ENCODE measurements at places on chromosomes 3 and 15.
A peak's percentile ranks its signal among the peaks of the same experiment; 100 is the strongest.

DNA sequence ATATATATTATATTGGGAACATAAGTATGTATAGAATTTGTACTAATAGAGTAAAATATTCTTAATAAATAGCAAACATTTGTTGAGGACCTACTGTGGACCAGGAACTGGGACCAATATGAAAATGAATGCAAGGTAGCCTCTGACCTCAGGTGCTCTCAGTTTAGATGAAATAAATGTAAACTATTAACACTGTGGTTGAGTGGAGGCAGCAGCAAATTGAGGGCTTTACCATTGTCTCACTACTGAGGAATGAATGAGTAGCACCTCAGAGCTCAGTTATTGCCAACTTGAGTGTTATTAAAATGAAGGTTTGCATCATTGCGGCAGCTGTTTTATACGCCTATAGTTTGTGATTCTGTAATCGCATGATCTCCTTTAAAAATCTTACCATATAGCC lies 90.9 kb upstream of the CGNL1 start:
- no peak for DNase-seq

GRCh38 chr3:133661454-133662277 lies at the start of gene TOPBP1:
TOPBP1 (minus strand) TSS chr3:133661941; CDS start chr3:133661127, 814 bp downstream.
- peak; percentile 77 for DNase-seq

DNA sequence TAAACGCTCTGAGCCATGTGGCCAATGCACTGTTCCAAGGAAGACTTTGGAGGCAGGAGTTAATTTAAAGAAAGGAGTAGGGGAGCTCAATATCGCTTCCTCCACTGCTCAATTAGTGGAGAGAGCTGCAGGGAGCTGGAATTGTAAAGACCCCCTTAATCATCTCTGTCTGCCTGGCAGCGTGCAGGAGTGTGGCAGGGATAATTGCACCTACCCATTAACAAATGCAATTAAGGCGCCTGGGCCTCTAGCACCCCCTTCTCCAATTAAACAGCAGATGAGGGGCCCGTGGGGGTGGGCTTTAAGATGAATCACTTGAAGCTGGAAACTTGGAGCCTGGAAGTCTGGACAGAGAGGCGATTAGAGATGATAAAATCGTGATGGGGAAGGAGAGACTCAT lies 61.7 kb upstream of the GLCE start:
- no peak for DNase-seq

DNA sequence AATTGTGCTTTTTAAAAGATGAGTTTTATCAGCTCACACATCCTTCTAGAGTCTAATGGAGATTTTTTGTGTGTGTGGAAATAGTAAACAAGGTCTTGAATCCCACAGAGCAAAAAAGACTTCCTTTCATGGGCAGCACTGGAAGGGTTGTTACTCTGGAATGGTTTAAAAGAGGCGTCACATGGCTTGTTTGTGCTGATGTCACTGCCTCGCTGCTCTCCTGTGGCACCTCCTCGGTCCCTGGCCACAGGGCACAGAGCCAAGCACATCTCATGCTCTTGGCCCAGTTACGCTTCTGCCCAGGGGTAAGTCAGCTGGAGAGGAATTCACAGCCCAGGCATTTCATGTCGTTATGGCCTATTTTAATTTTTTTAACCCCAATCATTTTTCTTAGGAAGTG lies 53.2 kb downstream of the PGPEP1L start:
- DNase-seq: no peak

DNA sequence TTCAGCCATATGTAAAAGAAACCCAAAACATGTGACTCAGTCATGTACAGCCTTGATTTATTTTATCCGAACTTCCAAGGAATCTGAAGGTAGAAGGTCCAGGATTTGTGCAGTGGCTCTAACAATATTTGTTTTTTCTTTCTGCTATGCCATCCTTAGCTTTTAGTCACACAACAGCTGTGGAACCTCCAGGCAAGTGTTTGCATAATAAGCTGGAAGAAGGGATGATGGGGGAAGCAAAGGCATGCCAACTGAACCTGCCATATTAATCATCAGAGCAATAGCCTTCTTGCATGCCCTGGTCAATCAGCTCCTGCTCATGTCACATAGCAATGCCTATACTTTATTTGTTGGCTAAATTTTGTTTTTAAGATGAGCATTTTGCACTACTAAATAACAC lies 444.7 kb upstream of the ARPP21 start:
- DNase-seq: no peak

DNA sequence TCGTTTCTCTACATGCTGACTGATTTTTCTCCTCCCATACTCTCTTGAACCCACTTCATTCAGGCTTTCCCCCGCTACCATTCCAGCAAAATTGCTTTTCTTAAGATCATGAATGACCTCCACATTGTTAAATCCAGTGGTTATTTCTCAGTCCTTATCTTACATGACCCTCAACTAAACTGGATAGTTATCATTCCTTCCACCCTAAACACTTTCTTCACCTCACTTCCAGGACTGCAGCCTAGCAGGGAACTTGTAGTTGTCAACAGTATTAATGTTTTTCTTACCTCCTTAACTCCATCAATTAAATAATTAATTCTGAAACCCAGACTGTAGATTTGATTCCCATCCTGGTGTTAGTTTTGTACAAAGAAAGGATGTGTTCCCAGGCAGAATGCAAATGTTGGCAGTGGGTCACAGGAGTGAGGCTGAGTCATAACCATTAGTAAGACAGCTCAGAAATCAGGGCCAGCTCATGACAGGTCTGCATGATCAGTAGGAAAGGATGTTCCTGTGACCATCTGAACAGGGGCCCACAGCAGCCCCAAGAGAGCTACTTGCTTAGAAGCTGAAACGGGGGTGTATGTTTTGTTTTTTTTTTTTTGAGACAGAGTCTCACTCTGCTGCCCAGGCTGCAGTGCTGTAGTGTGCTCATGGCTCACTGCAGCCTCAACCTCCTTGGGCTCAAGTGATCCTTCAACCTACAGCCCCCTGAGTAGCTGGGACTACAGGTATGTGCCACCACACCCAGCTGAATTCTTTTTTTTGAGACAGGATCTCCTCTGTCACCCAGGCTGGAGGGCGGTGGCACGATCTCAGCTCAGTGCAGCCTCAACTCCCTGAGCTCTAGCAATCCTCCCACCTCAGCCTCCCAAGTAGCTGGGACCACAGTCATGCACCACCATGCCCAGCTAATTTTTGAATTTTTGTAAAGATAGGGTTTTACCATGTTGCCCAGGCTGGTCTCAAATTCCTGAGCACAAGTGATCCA lies 9.1 kb downstream of the BCL2L10 start:
- DNase-seq: no peak

- DNase-seq: no peak
These were observed 77.8 kb downstream of the VGLL4 start for GRCh38 chr3:11565932-11566331.

All from activated T-helper 1 cell treated with anti-CD3 and anti-CD28 coated beads, Interleukin-2, amount 50 U/mL, for 16 hours (primary cell).